GOT3 (cell line): ENCODE measurements at places on chromosomes 6 and 20.

- no peak for DNase-seq
Observed at GRCh38 chr20:1336699-1337367, 7.9 kb upstream of the SDCBP2 start.

GRCh38 chr6:65761890-65762289 is 54.9 kb upstream of the EYS start:
- DNase-seq: no peak

GRCh38 chr6:41374618-41375590 is 39.5 kb downstream of the NCR2 start:
- DNase-seq: no peak

- no peak for DNase-seq
Observed at GRCh38 chr6:159056432-159056831, 11.6 kb upstream of the TAGAP start.

GRCh38 chr6:37005061-37005810 is at the start of gene FGD2:
Gene FGD2 (plus strand): TSS chr6:37005655. CDS start chr6:37005818, 163 bp downstream.
- DNase-seq: no peak

DNA sequence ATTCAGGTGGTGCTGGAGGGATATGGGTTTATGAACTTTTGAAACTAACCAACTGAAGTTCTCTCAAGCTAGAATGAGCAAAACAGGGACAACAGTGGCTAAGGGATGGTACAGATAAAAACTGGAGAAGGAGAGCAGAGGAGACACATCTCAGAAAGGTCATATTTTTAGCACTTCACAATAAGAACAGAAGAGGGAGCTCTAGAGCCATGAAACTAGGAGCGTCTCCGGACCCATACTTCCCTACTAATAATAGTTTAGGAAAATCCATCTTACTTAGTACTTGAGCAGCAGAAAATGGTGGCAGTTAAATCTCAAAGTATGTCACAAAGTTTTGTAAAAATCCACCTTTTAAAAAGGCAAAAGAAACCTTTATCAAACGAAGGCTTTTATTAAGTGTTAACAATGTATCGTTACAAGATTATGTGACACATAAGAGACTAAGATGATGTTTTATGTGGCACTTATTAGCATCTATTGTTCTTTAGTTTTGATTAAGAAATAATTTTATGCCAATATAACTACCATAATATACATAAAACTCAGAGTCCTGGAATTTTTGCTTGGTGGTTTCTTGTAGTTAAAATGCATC is 278.6 kb downstream of the TBC1D32 start:
- DNase-seq: no peak

DNA sequence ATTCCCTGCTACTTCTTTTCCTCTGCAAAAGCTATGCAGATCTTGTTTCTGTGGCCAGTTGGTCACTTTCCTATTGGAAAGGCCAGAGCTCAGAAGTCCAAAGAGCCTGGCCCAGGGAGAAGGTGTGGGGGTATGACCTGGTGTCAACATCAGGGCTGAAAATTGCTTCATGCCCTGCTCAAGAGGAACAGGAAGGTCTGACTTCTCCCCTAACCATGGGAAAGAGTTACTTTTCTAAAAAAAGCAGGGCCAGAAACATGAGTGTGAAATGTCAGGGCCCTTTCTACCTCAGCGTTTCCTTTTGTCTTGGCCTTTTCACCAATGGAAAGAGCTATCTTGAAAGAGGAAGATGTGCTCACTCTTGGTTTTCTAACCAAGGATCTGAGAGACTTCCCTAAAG is 117.4 kb downstream of the MAFB start:
- DNase-seq: no peak
